GM18507 (cell line): ENCODE measurements at places on chromosomes 12 and 14.

- DNase-seq = no peak
Observed at GRCh38 chr12:122517877-122518276, 8.9 kb downstream of the RSRC2 start.

- no peak for DNase-seq
Observed at GRCh38 chr12:70484464-70484863, 118.4 kb downstream of the KCNMB4 start.

- DNase-seq = no peak
Observed at GRCh38 chr12:47767216-47767724, 5.8 kb upstream of the SLC48A1 start.

GRCh38 chr14:61288228-61288627, 7.1 kb upstream of the TMEM30B start:
- no peak for DNase-seq
